Activated CD8-positive, alpha-beta memory T cell treated with anti-CD3 and anti-CD28 coated beads, Interleukin-2, amount 50 U/mL, for 4 hours (primary cell): ENCODE measurements at places on chromosomes 3 and 15.

- no peak for DNase-seq
Measured at GRCh38 chr3:130378677-130379191, 33.3 kb downstream of the COL6A5 start.

- DNase-seq, result no peak
Measured at GRCh38 chr15:81280696-81281455, 43.1 kb downstream of the STARD5 start.

- DNase-seq, result no peak
Measured at GRCh38 chr15:68552773-68553172, 26.0 kb upstream of the CORO2B start.

DNA sequence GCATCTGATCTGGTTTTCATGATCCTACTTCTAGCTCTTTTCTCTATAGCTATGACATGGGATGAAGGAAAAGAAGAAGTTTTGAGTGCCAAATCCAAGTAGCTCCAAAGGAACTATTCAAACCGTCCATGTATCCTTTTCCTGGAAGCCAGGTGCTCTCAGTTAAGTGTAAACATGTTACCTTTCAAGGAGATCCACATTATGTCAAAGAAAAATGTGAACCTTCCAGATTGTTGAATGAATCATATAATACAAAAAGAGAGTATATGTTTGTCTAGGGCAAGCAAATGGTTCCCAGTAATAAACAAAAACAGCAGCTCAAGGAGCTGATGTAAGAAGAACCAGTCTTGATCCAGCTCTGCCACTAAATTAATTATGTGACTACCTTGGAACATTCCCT lies 534.9 kb downstream of the MAGI1 start:
- no peak for DNase-seq

GRCh38 chr3:117565777-117566176 lies 856.2 kb downstream of the TUSC7 start:
- DNase-seq, result no peak

DNA sequence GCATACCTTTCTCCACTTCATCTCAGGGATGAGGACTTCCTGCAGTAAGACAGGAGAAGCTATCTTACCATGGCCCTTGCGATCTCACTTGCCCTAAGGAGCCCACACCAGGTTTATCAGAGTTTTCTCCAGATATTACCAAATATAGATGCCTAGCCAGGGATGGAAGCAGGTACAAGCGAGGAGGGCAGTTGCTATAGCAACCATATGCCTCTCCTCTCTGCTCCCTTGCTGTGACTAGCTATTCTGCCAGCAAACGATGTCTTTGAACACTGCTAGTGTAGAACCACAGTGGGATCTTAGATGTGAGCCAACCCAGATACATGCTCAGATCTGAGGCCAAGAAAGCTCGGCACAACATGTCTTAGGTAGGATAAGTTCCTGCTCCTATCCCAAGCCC lies 33.9 kb downstream of the GRAMD2A start:
- no peak for DNase-seq
